Kidney epithelial cell (primary cell): ENCODE measurements at places on chromosomes 7 and 10. TPM values are rescaled to one million over a fixed set of nuclear protein-coding genes. Genes with fewer than 3 reads are reported as not detected.

DNA sequence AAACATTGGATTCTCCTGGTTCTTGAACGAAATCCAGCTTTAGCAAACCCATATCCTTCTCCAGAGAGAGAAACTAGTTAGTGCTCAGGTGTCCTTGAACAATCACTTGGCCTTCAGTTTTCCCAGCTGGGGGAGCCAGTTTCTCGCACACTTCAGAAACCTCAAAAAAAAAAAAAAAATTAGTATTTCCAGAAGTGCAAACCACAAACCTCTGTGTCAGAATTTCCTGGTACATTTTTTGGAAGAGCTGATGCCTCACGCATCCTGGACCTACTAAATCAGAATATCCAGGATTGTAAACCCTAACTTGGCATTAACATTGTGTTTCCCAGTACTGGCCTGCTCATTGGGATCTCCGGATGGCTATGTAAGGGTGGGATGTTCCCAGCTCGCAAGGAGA, 143.4 kb upstream of the EGR2 start:
- DNase-seq: no peak

- no peak for DNase-seq
Measured at GRCh38 chr7:99083068-99083651, 60.7 kb downstream of the SMURF1 start.

GRCh38 chr10:111747751-111748150, 435.8 kb downstream of the GPAM start:
- DNase-seq: no peak

DNA sequence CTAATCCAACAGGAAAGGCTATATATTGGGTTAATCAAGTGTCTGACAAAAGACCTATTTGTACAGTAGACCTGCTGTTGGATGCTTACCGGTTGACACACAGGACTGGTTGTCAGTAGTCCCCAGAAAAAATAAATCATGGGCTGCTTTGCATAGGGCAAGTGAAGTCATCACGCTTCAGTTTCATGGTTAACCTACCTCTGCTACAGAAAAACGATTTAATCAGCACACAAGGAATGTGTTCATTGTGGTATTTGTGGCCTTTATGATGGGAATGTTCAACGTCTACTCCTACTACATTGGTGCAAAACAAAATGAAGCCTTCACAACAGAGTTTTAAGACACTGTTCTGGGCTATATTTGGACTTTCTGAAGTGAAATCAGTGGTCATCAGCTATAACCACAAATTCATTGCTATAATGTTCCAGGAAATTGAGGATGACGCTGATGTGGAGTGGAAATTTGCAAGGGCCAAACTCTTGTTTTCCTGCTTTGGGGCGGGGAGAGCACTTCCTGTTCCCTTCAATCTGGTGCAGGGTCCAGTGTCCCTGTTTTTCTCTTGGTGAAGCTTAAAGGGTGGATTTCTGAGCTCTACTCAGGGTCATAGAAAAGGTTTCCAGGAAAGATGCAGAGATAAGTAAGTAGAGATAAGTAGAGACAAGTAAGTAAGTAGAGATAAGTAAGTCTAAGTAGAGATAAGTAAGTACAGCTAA, 39.3 kb upstream of the GGCT start:
- no peak for DNase-seq

DNA sequence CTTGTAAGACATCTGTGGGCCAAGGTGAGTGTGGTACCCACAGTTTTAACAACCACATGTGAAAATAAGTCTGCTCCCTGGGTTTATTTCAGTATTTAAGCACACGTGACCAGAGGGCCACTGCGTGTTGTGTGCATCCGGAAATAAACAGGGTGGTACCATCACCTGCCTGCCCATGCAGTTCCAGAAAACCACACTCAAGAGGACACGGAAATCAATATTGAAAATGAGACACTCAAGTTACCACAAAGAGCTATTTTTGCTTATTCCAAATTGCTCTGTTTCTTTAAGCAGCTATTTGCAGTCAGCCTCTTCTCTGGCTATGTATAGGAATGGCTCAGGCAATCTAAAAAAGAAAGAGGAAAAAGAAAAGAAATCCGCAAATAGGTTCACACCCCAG, 71.8 kb upstream of the LOXL4 start:
- DNase-seq: no peak

DNA sequence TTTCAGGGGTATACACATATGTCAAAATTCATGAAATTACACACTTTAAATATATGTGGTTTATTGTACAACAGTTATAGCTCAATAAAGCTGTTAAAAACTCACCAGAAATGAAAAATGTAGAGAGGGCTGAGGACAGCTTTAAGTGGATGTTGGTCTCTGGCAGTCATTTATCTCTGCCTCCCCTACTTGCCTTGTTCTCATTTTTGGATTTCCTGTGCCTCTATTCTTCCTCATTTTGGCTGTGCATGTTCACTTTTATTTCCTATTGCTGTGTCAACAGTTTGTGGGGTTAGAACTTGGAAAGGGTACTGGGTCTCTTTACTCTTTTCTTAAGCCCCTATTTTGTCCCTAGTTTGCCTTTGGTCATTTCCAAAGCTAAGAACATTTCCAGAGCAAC, 18.6 kb upstream of the MEST start:
- DNase-seq: no peak

DNA sequence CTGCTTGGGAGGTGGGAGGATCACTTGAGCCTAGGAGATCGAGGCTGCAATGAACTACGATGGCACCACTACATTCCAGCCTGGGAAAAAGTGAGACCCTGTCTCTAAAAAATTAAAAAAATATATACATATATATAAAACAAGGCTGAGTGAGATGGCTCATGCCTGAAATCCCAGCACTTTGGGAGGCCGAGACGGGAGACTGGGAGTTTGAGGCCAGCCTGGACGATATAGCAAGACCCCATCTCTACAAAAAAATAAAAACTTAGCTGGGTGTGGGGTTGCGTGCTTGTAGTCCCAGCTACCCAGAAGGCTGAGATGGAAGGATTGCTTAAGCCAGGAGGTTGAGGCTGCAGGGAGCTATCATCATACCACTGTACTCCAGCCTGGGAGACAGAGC, 87.6 kb downstream of the CARD11 start:
- DNase-seq: no peak

GRCh38 chr7:105306298-105306748, 82.4 kb downstream of the SRPK2 start:
- no peak for DNase-seq

GRCh38 chr7:92972441-92972840, 136.1 kb upstream of the CDK6 start:
- DNase-seq: no peak

- no peak for DNase-seq
Measured at GRCh38 chr10:57979491-57979890, 288.2 kb downstream of the IPMK start.

DNA sequence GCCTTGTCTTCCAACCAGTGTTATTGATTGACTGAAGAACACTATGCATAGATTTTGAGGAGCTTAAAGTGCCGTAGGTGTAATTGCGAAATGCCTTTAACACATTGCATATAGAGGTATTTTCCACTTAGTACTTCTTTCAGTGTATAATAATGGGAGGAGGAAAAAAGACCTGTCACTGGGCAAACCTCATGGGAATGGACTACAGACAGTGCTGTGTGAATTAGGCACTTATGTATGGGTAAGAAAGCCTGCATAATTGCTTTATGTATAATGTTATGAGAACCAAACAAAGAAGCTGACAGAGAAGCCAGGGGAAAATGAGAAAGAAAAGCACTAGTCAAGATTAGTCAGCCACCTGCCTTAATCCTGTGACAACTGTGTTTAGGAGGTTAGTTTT, 12.4 kb upstream of the SCRN1 start:
- DNase-seq: no peak

- DNase-seq: no peak
Measured at GRCh38 chr10:114713525-114714090, 55.5 kb upstream of the ABLIM1 start.

- DNase-seq: peak; percentile 85
Measured at GRCh38 chr10:80509403-80510161, 28.1 kb upstream of the SH2D4B start.

- DNase-seq: no peak
Measured at GRCh38 chr10:77524281-77524711, 113.3 kb downstream of the KCNMA1 start.

GRCh38 chr10:77404810-77405209, 232.8 kb downstream of the KCNMA1 start:
- DNase-seq: no peak

The LIPA gene
- 59.2 and 67.6 TPM in 2 replicates for total RNA-seq

The NPTX2 gene
- total RNA-seq: 0.34 and 0.46 TPM in 2 replicates

The ZPBP gene
- total RNA-seq: 0.13 TPM in 1 of 2 replicates, not detected in the other

The CYP3A7 gene
- total RNA-seq: not detected in 2 replicates

The HOXA6 gene
- total RNA-seq: 4.8 and 10.5 TPM in 2 replicates

The C10orf67 gene
- 0.07 TPM in 1 of 2 replicates, not detected in the other for total RNA-seq

The MGAM2 gene
- under 0.01 and 0.48 TPM in 2 replicates for total RNA-seq
